ENCODE measurements at places on chromosomes 1 and 21. TPM values are rescaled to one million over a fixed set of nuclear protein-coding genes. Genes with fewer than 3 reads are reported as not detected.

TRABD2B gene
- under 0.01 TPM for total RNA-seq

GJB4 gene
- total RNA-seq: not detected

TRIM67 gene
- not detected for total RNA-seq

CXADR gene
- total RNA-seq: 22.5 TPM

TSPEAR gene
- not detected for total RNA-seq

TGFBR3 gene
- total RNA-seq: 18.1 TPM

PDPN gene
- total RNA-seq: 0.33 TPM

NPR1 gene
- 11.7 TPM for total RNA-seq

PTGER3 gene
- total RNA-seq: not detected

Data from vein endothelial cell (primary cell).